Astrocyte of the spinal cord (primary cell): ENCODE measurements at places on chromosomes 2 and 18.

GRCh38 chr2:51028829-51029228, 3.1 kb downstream of the NRXN1 start:
- DNase-seq, result no peak

DNA sequence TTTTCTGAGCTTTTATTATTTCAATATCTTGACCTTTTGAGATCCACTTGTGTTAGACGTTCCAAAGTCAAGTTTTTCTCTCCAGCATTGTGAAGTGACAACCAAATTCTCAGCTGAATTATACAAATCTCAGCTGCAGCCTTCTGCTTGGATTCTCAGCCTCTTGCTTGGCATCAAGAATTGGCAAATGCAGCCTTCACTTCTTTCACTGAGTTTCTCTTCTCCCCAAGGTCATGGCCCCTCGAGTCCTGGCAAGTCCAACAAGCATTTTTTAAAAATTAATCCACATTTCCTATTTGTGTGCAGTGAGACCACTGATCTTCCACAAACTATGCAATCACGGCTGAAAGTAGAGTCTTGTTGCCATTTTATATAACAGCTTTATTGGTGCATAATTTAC, 23.4 kb upstream of the SMIM21 start:
- no peak for DNase-seq

DNA sequence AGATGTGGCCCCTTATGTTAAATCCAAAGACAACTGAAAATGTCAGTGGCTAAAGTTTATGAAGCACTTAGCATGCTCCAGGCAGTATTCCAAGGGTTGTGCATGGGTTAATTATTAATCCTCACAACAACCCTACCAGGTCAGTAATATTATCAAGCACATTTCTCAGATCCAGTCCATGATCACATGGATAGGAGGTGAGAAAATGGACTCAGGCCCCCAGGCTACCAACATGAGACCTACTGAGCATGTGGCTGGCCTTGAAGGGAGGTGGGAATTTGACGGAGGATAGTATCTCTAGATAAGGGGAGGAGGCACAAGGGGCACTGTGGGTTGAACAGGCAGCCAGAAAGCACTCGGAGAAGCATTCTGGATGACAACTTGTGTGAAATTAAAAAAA, 412.0 kb downstream of the MEIS1 start:
- DNase-seq, result no peak

DNA sequence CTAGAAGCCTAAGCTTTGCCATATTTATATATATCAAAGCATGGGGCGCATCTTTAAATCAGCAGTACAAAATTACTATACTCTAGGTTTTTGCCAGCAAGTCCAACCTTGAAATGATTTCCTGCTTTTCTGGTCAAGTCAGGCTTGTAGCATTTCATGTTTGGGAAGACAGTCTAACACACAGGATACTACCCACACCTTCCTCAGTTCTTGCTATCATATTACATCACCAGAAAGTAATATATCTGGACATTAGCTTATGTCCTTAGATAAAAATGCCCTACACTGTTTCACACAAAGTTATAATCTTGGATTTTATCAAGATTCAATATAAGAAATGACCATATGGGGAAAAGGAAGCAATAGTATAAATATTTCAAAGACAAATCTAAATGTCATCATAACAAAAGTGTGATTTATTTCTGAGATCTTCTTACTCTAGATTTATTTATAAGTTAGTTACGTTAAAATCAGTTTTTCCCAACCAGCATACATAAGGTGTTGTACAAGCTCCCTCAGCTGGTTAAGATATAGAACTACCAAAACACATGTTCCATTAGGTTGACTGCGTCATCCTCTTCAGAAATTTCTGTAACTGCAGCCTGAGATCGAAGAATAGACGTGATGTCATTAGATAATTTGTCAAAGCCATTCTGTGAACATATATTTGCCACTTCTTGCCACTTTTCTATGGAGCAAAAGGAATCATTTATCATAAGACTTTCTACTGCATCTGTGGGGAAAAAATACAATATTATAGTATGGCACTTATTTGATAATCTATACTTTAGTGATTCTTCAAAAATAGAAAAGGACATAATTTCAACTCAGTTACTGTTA, 56.6 kb downstream of the CLHC1 start:
- DNase-seq, result peak; percentile 73

DNA sequence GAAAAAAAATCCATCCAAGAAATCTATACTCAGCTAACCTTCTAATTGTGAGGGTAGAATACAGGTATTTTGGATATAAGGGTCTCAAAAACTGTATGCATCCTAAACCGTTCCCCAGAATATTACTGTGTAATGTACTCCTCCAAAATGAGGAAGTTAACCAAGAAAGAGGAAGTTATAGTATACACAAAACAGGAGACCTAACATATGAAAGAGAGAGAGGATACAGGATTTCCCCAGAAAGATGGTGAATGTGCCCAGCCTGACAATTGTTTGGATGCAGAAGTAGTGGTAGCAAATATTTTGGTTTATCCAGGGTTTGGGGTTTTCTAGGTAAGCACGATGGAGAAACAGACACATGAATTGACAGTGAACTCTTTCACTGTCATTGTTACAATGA, 50.6 kb downstream of the GALNT3 start:
- DNase-seq, result no peak

- peak; percentile 59 for DNase-seq
Measured at GRCh38 chr2:127217470-127218325, 2.4 kb downstream of the CYP27C1 start.

GRCh38 chr2:44203542-44203941, 34.9 kb downstream of the PPM1B start:
- no peak for DNase-seq

DNA sequence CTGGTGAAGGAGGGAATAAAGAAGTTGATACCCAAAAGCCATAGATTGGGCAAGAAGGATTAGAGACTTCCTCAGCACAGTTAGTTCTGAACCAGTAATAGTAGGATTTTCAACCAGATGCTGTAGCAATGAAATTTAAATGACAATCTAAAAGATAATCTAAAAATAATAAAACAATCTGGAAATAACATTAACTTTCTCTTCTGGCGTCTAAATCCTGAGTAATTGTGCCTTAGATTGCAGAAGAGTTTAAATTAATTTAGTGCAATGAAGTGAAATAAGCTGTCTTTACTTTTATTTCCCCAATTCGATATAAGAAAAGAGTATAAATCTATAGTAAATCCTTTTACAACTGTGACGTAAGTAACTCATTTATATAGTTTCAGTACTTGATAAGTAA, 186.8 kb upstream of the DOK6 start:
- DNase-seq, result no peak

DNA sequence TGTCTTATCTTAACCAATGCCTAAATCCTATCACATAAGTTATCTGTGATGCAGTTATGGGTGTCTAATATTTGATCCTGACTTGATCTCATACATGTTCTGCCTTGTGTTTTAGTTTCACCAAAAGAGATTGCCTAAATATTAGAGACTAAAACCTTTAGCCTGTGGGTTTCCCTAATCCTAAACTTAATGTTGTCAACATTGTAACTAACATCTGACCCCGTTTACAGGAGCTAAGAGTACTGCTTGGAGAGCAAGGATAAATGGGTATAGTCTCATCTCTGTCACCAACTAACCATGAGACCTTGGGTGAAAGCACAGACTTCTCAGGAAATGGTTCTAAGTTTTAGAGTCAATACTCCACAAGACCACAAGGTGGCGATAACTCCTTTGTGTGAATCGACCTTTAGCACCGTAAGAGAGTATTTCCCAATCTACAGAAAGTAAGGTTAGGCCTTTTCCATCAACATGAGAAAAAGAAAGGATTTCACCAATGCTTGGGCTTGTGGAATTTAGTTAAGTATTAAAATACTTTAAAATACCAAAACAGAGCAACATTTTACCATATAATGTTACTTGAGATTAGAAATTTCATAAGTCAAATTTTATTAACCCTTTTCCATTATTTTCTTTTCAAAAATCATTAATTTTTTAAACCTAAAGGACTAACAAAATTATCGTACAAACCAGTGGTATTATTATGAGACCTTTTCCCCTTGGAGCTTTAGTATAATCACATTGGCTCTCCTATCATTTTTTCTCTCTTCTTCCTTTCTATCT, 60.5 kb downstream of the G6PC2 start:
- peak; percentile 81 for DNase-seq

DNA sequence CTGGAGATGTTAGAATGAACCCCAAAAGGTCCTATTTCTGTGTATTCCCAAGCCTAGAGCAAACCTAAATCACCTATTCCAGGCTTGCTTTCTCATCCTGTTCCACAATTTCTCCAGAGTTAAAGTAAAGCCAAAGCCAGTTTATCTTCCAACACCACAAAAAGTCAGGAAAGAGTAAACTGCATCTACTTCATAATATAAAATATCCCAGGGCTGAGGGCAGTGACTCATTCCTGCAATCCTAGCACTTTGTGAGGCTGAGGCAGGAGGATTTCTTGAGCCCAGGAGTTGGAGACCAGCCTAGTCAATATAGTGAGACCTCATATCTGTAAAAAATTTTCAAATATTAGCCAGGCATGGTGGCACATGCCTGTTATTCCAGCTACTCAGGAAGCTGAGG, 241.4 kb downstream of the CDH20 start:
- no peak for DNase-seq

DNA sequence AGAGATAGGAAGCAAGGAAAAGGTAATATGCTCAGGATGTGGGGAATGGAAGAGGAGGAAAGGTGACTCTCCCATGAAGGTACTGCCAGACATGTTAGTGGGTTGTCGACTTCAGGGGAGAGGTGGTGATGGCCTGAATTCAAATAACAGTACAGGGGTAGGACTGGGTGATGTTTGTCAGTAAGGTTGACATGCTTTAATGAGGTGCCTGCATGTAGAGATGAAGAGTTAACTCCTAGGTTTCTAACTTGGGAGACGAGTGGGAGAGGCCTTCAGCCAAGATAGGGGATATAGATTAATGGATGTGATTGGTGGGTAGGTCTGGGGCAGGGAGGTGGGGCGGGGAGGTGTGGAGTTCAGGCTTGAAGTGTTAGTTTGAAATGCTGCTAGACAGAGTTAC, 2.6 kb downstream of the NAPG start:
- no peak for DNase-seq

DNA sequence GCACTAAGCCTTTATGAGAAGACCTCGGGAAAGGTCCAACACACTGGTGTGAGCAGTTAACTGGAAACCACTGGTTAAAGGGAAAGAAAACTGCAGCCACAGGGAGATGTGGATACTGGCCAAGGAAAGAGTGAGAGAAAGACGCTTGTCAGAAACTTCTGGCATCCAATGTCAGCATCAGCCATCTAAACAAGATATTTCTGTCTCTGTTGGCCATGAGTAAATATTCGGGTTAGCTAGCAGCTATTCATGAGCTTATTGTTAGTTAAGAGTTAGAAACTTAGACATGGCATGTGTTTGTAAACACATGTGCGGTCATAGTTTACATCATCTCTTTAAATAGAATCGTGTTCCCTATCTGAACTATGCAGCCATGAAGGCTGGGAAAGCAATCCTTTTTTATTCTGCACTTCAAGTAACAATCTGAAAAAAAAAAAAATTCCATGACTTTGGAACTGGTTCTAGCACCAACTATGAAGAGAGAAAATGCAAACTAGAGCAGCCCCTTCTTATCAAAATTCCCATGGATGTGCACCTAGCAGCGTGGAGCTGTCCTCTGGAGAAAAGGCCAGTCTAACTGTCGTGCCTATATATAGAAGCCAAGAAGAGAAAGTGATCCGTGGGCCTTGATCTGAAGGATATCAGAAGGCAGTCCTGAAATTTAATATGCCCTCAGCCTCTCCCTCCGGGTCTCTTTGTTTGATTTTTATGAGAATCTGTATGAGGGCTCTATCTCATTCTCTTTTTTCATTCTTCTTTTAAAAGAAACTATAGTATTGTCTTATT, 84.0 kb upstream of the RFX8 start:
- DNase-seq, result peak; percentile 55

DNA sequence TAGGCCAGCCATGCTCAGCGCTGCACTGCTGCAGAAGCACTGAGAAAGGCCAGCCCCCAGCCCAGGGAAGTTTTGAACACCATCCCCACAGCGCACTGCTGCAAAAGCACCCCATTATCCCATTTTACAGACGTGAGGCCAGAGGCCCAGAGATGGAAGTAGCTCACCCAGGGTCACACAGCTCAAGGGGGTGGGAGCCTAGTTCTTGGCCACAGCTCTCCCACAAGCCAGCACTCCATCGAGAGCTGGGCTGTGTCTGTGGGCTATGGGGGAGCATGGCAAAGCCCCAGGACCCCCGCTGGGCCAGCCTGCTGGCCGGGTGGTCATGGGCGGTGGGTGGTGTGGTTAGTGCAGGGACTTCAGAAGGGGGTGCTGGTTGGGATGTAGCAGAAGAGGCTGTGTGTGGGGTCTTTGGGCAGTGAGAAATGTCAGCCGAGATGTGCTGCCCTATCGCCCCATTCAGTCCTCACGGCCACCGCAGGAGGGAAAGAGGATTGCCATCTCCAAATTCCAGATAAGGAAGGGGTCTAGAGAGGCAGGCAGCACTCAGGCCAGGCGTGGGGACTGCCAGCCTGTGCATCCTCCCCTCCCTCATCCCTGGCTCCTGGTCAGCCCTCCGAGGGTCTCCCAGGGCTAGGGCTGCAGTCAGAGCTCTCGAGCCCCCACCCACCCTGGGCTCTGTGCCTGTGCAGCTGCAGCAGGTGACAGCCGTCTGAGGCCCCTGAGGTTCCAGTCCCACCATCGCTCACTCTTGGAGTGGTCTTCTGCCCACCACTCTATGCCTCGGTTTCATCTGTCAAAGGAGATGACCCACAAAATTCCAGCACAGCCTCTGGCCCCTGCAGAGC, 17.0 kb upstream of the GPR17 start:
- no peak for DNase-seq

- DNase-seq, result no peak
Measured at GRCh38 chr2:112924360-112924759, 13.4 kb downstream of the IL37 start.

GRCh38 chr2:18149660-18150246, 271.3 kb downstream of the KCNS3 start:
- DNase-seq, result peak; percentile 66

DNA sequence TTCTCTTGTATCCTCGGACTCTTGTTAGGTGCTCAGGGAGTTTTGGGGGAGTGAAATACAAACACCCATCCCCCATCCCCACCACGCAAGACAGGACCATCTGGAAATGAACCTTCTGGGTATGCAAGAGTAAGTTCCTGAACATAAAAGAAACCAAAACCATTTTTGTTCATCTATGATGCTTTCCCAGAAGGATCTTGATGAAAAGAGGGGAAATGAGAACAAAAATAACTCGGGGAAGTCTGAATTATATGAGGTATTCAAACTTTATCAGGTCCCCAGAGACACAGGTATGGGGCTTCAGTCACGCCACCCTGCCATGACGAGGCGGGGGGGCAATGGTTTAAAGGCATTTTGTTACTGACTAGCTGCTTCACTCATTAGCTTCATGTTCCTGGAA, 68.6 kb upstream of the DNMT3A start:
- no peak for DNase-seq

GRCh38 chr2:188315750-188316149, 24.1 kb downstream of the GULP1 start:
- DNase-seq, result no peak
